ENCODE measurements at places on chromosomes 12 and 14. TPM values are rescaled to one million over a fixed set of nuclear protein-coding genes. Genes with fewer than 3 reads are reported as not detected.

Gene NINJ2
- total RNA-seq: 0.66 TPM

Gene TAS2R42
- total RNA-seq: not detected

Gene PPP1R1A
- not detected for total RNA-seq

Gene PSMC1
- 177 TPM for total RNA-seq

Gene KRT2
- total RNA-seq: not detected

DNA sequence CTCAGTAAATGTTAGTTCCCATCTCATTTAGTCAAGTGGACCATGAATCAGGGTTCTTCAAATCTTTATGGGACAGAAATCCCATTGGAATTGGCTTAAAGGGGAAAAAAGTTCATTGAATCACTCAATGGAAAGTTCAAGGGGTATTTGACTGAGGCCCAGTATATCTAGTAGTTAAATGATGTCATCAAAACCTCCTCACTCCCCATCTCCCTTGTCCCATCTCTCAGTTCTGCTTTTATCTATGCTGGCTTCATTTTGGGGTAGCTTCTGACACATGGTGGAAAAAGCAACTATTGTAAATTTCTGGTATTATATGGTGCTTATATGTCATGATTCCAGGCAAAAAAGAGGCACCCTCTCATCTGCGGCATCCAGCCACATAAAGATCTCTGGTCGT is 51.9 kb downstream of the DAAM1 start:
- DNase-seq: no peak

- DNase-seq: no peak
Measured at GRCh38 chr14:57345106-57345505, 45.3 kb upstream of the NAA30 start.

DNA sequence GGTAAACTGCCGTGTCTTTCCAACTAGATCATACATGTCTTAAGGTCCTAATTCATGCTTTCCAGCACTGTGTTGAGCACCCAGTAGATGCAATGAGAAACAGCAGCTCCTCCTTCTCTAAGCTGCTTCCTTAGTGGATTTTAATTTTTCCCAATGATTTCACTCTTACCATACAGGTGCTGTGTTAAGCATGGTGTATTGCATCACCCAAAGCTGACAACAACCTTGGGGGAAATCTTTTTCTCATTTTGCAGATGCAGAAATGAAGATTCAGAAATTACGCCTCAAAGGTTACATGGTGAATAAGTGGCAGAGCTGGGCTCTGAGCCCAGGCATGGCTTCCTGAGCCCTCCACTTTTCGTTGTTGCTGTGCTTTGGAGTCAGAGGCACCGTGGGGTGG is 75.6 kb downstream of the NEDD1 start:
- DNase-seq: no peak

GRCh38 chr12:121765573-121765972 is 27.9 kb downstream of the RHOF start:
- no peak for DNase-seq

DNA sequence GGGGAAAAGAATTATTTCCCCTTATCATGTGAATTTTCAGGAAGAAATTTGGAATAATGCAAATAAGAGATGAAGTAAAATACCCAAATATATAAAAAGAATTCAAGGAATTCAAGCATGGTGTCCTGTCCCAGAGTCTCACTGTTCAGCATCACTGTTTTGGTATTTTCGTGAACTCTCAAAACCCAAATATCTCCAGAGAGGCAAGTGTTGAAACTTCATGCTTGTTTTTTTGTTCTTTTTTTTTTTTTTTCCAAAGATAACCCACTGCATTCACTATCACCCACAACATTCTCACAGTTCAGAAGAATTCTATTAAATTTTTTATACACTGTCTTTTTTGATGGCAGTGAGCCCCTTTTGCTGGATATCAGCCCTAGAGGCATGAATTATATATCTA is 354.9 kb downstream of the DIO2 start:
- DNase-seq: no peak

DNA sequence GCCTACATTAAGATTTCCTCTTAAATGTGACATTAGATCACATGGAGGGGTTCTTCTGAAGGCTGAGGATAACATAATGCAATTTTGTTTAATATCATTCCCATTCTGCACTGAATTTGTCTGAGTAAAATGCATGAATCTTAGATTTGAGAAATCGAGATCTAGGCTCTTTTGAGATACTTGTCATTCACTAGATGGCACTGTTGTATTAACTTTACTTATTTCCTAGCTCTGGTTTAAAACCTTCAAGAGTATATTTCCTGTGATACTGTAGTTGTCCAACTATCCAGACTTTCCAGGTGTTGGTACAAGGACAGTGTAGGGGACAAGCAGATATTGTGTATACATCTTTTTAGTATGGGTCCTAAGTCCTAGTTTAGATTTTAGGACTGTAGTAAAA is 91.7 kb upstream of the SEL1L start:
- no peak for DNase-seq

DNA sequence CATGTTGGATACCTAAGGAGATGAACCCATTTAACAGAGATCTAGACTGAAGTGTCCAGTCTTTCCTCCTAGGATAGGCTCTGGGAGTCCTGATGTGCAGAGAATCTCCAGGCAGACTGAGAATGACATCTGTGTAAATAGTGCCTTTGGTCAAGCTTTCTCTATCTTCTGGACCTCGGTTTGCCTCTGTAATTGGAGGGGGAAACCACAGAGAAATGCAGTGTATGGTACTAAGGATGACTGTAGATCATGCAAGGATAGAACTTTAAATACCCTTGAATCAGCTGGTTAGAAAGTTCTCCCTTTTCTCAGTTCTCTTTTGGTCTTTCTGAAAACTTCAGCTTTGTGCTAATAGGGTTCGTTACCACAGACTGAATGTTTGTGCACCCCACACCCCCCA is 112.2 kb downstream of the PTPN11 start:
- DNase-seq: no peak

DNA sequence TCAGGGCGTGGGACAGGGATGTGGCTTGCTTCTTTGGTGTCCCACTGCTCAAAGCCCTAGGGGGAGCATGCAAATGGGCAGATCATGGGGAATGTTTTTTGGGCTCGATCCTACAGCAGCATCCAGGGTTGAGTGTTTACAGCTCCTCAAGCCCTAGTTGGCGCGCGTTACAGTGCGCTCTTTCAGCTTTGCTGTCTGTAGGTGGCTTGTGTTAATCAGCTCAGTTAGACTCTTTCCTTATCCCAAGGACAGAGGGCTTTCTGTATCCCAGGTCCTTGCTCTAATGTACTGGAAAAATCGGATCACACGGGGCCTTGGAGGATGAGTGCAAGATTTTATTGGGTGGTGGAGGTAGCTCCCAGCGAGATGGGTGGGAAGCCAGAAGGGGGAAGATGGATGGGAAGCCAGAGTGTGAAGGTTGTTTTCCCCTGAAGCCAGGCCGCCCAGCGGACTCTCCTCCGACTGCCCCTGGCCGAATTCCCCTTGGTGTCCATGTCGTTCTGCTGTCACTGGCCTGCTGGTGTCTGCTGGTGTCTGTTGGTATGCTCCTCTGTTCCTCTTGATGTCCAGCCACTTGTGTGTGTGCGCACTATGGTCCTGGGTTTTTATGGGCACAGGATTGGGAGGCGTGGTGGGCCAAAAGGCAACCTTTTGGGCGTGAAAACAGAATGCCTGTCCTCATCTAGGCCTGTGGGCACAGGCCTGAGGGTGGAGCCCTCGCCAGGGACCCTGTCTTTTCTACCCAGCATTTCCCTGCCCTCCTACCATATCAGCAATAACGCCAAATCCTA is 10.7 kb upstream of the TXNRD1 start:
- no peak for DNase-seq

- no peak for DNase-seq
Measured at GRCh38 chr12:116403546-116403945, 126.1 kb upstream of the MED13L start.

DNA sequence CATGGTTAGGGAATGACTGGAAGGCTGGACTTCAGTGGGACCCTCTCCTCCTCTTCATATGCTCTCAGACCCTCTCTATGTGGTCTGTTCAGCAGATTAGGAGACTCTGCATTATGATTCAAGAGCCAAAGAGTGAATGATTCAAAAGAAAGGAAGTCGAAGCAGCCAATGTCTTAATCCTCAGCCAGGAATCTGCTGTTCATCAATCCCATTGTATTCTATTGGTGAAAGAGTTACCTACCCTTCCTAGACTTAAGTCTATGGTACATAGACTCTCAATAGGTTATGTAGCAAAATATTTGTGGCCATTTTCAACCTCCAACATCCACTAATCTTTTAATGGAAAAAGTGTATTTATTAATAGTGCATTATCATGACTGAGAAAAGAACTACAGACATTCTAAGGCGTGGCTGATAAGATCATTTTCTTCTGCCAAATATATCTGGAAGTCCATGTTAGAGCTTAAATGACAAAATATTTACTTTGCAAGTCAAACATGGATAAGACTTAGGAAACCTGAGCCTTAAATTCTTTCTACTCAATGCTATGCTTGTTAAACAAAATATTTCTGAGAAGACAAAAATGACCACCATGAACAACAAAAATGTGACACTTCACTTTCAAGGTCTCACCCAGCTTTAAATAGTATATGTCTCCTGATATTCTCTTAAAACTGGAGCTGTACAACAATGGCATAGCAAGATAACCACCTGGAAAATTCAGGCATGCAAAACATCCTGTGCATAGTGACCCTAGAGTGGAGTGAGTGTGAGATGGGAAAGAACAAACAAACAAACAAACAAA is 1100.6 kb downstream of the GALC start:
- DNase-seq: no peak

DNA sequence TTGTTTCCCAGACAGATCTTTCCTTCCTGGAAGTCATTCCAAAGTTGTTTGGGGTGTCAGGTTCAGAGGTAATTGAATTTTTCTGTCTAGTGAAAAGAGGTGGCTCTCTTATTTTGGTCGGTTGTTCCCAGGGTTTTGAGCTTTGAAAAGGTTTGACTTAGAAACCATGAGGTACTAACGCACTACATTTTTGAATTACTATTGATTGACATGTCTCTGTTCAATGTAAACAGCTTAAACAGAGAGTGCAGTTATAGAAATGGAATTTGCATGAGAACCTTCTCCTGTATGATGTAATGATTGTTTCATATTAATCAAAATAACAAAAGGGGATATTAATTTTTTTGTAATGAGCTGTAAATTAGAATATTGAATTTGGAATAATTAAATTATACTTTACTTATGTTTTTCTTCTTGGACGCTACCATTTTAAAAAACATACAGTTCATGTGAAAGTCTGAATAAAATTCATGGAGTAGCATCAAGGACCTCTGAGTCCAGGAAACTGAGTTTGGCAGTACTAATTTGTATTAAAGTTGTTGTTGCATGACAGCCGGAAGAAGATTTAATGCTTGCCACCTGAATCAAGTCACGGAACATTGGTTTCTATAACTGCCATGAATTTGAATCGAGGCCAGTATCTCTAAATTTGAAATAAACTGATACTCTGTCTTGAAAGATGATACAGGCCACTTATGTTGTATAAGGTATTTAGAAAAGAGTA is 41.7 kb downstream of the NPAS3 start:
- no peak for DNase-seq
